ENCODE measurements at places on chromosomes 6 and 20.

DNA sequence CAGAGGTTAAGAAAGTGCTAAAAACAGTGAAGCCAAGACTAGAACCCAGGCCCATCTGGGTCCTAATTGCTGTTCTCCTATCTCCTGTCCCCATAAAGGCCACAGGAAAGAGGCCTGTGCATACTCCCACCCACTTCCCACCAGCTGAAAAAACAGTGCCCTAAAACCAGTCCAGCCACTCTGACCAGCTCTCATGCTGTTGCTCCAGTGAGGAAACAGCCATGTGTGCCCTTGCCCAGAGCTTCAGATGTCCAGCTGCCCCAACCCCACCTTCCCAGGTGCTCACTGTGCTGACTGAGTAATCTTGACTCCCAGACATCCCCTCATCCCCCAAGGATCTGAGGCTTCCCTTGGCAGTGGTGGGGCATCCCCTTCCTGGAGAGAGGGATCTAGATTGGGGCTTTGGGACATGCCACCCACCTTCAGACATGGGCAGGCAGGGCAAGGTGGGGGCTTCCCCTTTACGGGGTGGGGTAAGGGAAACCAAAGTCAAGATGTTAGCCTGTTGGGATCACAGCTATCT, 28.7 kb downstream of the KCNK5 start:
- DNase-seq = no peak

DNA sequence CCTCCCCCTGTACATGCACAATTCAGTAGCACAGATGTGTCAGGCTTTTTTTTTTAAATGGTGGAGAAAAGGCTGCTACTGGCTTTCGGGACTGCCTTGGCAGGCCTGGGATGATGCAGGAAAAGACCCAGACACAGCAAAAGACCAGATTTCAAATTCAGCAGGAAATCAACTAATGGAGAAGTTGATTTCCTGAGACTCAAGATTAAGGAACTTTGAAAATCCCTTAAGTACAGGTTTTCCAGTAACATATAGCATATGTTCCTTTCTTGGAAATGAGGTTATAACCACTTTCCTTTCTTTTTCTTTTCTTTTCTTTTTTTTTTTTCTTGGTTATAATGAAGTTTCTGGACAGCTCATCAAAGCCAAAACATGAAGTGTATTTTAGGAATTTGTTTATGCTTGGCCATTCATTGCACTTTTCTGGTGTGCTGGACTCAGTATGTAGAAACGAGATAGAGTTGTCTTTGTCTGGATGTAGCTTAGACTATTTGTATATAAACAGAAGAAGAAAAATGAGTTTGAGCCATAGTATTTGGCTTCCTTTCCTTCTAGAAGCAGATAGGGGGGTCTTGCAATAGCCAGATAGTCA, 119.4 kb downstream of the SASH1 start:
- no peak for DNase-seq

DNA sequence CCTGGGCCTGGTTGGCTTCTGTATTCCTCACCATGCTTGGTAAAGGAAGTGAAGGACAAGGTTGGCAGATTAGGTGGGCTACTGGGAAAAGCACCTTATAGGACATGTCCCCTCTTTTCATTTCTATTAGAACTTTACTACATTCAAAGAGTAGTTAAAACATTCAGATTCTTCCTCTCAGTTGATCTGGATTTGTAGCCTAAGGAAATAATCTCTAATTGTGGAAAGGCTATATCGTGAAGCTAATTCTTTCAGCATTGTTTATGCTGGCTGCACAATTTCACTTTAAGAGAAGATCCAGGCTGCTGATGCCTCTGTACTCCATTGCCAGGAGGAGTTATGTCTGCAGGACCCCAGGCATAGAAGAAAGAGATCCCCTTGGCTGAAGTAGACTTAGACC, 58.8 kb downstream of the ARHGAP40 start:
- no peak for DNase-seq

DNA sequence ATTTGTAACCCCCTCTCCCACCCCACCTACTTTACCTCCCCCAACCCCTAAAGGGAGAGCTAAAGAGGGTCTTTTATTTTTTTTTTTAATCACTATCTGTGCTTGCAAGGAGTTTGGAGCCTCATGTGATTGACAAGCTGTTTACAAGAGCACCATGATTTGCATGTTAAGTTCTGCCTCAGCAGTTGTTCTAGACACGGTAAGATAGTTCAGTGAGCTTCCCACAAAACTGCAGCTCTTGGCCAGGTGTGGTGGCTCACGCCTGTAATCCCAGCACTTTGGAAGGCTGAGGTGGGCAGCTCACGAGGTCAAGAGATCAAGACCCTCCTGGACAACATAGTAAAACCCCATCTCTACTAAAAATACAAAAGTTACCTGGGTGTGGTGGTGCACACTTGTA, 5.0 kb upstream of the PXDC1 start:
- DNase-seq = no peak

- no peak for DNase-seq
These were observed 38.2 kb downstream of the OR2B2 start for GRCh38 chr6:27874016-27874415.

DNA sequence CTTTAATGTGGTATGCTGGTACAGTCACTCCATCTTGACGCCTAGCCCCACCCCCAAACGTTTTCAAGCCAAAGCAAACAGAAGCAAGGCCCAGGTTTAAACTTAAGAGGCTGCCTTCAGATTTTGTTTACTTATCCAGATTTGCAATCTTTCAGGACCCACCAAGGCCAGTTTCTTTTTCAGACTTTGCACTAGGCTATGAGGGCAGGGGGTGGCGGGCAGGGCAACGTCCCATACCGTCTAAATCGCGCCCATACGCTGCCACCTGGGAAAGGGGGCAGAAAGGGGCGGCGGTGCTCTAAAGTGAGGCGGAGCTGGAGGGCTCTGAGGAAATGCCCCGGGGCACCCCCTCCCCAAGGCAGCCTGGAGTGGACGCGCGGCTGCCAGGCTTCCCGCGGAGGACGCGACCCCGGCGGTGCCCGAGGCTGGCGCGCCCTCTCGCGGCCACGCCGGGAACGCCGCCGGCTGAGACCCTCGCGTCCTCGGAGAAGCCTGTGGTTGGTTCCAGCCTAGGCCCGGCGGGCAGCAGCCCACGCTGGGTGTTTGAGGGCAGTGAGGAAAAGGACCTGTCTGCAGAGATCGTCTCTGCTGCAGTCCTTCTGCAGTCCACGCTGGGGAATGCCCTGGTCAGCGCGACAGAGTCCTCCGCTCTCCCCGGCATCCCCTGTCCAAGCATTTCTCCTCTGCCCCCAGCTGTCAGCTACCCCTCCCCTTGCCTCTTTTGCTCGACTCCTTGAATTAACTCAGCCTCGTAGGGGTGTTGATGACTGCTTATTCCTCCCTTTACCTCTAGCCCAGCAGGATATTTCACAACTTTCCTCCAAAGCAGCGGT, 129.2 kb upstream of the PRND start:
- DNase-seq = peak; percentile 63

GRCh38 chr20:63183422-63184146, 32.3 kb downstream of the YTHDF1 start:
- DNase-seq = peak; percentile 74

- no peak for DNase-seq
These were observed 161.0 kb upstream of the SGK1 start for GRCh38 chr6:134478764-134479399.

DNA sequence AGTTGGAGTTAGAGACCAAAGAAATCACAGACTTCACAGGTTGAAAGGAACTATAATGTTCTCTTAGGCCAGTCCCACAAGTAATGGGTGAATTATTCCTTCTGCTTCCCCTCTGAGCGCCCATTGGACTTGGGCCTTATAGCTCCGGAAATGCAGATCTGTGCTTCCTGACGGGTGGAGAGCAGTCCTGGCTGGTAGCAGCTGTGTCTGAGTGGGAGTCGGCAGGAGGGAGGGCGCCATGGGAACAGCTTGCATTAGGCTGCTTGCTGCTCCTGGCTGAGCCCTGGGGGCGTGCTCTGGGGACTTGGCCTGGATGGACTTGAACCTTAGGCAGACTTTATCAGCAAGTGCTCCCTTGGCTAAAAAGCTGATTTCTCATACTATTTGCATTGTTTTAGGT, 18.4 kb upstream of the NUP153 start:
- no peak for DNase-seq

DNA sequence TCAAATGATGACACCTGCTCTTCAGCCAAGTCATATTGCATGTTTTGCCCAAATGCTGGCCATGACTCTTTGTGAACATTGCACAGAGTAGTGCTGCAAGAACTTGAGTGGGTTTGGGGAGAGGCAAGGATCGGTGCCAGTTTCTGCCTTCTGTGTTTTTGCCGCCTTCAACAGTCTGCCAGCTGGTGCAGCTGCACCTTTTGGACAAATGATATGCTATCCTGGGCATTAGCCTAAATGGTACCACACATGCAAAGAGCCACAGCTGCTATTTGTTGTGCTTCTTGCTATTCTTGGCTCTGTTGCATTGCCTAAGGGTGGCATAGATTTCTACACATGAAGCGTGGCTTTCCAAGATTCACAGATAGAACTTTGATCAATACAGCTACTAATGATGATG, 189.0 kb upstream of the CCN2 start:
- DNase-seq = no peak

DNA sequence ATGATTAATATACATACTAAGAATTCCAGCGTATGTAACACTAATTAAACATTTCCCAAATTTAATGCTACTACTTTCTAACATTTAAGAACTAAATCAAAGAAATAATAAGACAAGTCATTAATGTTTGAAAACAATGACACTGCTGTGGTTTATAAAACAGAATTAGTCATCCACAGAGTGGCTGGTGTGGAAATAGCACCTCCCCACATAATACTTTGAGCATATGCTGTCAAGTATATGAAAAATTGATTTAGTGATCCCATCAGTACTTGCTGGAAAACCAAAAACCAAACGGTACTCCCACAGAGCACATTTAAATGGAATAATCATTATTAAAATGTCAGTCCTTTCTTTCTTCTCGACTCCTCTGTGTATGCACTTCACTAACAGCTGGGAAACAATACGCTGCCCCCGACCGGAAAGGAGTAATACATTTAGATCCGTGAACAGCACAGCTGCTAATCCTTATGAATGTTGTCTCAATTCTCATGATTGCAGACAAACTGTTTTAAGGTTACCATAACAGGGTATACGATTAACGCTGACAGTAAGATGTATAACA, 78.4 kb downstream of the PREP start:
- no peak for DNase-seq

- no peak for DNase-seq
These were observed 347.0 kb downstream of the DOK5 start for GRCh38 chr20:54822386-54822785.

DNA sequence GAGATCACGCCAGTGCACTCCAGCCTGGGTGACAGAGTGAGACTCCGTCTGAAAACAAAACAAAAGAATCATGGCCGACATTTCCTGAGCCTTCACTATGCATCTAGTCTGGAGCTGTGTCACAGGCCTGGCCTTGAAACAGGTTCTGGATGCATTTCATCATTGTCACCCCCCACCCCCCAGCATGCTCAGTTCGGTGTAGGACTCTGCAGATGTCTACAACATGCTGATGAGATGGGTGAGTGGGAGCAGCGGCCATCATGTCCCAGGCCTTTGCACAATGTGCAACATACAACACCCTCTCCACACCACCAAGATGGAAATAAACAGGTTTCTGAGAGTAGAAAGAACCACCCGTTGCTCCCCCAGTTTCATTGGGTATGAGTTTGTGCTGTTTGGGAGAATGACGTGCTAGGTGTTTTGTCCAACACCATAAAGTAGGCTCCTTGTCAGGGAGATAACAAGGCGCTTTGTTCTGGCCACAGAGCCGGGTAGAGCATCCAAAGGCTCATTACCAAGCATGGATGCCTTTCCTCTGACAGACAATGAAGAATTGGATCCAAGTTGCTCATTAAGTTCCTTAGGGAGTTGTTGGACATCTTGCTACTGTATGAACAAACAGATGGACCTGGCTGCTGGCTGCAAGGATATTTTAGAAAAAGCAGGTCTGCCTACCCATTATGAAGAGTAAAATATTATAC, 22.1 kb downstream of the SNHG17 start:
- no peak for DNase-seq

DNA sequence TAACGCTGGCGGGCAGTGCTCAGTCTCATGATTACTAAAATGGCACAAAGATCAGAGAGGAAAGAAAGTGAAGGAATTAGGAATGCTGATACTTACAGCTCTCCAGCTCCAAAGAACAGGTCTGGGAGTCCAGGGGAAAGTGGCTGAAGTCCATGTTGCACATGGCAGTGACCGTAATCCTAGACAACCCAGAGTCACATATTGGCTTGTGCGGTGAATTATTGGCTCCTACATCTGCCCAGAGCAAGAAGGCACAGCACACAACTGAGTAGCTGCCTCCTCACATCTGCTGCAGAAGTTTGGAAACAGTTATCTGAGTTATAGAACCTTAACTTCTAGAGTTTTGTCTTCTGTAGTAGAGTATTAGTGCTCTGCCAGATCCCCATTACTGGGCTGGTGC, 47.2 kb downstream of the GABRR2 start:
- no peak for DNase-seq

DNA sequence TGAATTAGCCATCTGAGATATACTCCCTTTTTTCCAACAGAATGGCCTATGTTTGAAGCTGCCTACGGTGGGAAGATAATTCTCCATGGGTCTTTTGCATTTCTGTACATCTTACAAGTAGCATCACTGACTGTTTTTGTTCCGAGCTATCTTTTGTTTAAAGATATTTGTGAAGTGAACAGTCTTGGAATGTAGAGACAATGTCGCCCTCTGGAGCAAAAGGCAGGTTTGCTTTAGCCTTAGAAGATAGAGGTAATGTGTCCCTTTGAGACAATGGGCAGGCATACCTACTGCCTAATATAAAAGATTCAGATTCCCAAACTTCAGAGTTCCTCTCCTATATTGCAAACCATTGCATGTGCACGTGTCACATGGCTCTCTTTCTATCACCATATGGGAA, 347.8 kb upstream of the CNR1 start:
- no peak for DNase-seq

DNA sequence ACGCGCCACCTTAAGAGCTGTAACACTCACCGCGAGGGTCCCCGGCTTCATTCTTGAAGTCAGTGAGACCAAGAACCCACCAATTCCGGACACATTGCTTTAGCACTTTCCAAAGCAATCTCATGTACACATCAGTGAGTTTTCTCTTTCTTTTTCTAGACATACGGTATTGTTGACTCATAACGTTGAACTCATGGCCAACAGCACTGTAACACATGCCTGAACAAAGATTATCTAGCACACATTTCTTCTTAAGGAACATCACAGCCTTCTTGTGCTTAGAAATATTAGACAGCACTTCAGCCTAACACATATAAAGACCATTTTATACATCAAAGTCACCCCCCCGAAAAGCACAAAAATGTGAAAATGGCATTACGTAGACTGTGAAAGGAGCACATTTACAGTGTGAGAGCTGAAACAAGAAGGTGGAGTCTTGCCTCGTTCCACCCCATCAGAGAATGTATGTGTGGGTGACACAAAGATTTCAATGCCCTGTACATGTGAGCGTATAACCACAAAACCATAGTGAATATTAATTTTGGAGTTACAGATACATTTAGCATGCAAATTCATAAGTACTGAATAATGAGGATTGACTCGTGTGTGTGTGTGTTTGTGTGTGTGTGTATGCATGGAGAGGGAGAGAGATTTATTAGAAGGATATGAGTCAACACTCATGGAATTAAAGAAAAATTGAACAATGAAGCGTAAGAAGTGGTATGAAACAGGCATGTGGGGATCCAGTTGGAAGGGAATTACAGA, 134.1 kb downstream of the FAM83B start:
- no peak for DNase-seq

Data from activated CD4-positive, alpha-beta T cell treated with anti-CD3 and anti-CD28 coated beads for 48 hours (primary cell).